ENCODE measurements at places on chromosomes 13 and 19.

DNA sequence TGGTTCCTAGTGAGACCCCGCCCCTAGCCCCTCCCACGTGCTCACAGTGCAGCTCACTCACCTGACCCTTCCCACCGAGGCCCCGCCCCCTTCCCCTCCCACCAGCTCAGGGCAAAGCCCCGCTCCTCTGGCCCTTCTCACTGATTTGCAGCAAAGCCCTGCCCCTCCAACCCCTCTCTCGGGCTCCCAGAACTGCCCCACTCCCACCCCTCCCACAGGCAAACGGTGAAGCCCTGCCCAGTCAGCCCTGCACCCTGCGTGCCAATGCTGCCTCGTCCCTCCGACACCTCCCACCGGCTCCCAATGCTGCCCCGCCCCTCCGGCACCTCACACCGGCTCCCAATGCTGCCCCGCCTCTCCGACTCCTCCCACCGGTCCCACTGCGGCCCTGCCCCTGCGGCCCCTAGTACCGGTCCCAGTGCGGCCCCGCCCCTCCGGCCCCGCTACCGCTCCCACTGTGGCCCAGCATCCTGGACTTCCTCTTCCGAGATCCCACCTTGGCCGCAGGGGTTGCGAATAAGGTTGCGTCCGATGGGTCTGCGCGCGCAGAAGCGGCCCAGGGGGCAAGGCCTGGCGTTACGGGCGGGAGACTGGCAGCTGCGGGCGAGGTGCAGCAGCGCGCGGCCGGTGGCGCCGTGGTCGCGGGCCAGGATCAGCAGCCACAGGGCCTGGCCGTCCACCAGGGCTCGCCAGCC, 834 bp downstream of the FBXO27 start:
- peak; percentile 81 for DNase-seq

- DNase-seq, result no peak
Measured at GRCh38 chr13:111534751-111535522, 214.5 kb downstream of the TEX29 start.

DNA sequence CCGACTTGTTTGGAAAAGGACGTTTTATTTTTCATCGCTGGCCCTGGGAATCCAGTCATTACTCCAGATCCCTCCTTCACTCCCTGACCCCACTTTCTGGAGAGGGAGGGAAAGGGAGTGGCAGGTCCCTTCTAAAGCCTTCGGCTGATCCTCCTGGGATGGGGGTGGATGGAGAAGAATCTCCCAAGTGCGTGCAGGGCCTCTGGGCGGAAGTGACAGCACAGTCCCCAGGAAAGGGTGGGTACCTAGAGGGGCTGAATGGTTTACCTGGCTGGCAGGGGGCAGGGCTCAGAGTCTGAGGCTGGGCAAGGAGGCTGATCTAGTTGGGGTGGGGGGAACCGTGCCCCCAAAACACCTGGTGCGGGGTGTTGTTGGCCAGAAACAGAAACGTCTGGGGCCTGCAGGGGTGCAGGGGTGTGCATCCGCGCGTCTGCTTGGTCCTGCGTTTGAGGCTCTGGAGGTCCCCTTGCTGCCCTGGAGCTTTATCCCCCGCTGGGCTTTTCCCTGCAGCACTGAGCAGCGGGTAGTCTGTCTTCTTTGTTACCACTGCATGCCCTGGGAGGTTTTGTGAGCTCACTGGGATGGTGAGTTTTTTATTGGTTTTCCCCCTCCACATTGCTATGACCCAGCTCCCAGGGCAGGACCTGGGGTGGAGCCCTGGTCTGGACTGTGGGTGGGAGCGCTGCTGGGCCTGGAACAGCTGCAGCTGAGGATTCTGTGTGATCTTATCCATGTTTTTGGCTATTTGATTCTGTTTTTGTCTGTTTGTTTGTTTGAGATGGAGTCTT, 3.0 kb upstream of the ZNF628 start:
- DNase-seq, result no peak

DNA sequence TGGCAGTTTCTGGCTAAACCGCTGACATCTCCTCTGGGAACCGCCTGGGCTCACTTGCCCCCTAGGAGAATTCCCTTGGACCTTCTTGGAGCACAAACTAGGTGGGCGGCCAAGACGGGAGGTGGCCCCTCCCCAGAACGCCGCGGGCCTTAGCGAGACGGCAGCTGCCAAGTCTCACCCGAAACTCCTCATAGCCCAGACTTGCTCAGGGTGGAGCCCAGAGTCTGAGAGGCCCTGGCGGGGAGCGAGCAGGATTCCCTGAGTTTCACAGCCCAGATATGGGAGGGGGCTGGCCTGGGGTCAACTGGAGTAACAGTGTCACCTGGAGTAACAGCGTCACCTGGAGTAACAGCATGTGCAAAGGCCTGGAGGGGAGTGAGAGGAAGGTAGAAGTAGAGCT, 10.1 kb downstream of the TINCR start:
- no peak for DNase-seq

- no peak for DNase-seq
Measured at GRCh38 chr13:35473802-35474201, 2.7 kb downstream of the MAB21L1 start.

- no peak for DNase-seq
Measured at GRCh38 chr13:75308222-75308621, 173.7 kb downstream of the TBC1D4 start.

- peak; percentile 34 for DNase-seq
Measured at GRCh38 chr13:45280751-45281634, 60.0 kb downstream of the TPT1 start.

DNA sequence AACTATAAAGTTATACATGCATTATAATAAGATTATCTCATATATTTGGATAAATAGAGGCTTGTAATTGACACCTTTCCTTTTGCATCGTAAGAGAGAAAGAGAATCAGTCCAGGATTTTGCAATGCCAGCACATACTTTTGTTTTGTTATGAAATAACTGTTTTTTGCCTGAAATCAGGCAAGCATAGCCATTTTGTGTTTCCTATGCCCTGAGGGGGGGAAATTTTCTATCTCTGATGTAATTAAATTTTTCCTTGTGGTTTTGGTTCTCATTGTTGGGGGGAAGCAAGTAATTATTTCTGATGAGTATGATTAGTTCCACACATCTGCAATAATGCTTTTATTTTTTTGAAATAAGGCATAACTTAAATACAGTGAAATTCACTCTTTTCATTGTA, 229.4 kb downstream of the NDFIP2 start:
- DNase-seq, result no peak

DNA sequence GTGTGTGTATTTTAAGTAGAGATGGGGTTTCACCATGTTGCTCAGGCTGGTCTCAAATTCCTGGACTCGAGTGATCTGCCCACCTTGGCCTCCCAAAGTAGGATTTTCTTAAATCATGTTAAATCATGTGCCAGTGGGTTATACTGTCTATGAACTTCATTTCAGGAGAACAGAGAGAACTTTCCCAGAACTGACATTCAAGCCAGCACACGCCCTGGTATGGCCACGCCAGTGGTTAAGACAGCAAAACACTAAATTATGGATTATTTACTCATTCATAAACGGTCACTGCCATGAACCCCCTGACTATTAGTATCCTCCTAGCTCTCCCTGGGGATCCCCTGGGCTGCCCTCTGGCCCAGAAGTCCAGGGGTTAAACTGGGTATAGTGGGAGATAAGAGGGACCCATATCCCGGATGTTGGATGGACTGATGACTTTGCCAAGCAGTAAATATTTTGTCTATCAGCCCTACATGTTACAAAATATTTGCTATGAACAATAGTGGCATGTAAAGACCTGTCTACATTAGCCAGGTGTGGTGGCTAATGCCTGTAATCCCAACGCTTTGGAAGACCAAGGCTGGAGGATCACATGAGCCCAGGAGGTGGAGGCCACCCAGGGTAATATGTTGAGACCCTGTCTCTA, 16.1 kb upstream of the STRN4 start:
- DNase-seq, result no peak

- no peak for DNase-seq
Measured at GRCh38 chr19:34505321-34506025, 23.9 kb downstream of the WTIP start.

DNA sequence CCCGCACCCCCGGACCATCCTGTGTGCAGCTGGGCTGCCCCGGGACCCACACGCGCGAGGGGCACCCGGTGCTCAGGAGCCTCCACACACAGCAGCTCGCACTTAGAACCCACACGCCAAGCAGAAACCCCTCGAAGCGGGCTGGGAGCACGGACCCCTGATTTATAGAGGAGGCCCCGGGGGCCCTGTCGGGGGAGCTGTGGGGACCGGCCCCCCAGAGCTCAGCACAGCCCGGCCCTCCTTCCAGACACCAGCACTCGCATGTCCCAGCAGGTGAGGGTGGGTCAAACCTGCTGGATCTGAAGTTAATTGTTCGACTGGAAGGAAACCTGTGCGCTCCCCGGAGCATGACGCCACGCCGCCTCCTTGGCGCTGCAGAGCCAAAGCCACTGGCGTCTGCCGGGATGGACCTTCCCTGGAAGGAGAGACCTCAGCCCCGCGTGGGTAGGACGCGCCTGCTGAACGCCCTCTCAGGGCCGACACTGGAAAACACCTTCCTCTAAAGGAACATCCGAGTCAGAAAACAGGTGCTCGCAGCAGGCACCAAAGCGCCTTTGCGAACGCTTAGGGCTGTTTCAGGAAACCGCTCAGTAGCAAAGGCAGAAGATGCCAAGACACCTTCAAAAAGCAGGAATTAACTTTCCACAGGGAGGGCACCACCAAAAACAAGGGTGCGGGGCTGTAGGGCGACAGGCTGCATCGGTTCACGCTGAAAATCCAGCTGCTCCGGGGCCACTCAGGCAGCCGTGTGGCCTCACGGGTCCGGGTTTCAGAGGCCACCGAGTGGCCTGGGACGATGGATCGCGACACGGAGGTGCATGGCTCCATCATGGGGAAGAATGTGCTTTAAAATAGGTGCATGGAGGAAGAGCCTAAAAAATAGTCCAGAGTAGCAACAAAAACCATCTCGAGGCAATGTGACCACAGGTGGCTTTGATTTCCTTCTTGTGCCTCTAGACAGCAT, 37.8 kb upstream of the GRTP1 start:
- no peak for DNase-seq

DNA sequence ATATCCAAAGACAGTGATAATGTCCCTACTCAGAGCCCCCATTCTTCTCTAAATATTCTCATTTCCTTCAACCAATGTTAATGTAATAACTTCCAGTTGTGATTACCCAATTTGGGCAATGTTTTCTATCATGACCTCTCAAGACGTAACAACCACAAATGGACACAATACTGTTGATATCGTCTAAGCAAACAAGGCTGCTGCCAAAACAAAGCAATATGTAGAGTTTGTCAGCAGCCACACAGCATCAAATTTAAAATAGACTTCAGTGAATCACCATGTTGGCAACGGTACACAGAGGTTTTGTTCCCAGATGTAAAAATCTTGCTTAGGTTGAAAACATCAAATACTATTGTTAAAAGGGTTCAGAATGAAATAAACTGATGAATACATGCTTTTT, 205.1 kb downstream of the DACH1 start:
- no peak for DNase-seq

DNA sequence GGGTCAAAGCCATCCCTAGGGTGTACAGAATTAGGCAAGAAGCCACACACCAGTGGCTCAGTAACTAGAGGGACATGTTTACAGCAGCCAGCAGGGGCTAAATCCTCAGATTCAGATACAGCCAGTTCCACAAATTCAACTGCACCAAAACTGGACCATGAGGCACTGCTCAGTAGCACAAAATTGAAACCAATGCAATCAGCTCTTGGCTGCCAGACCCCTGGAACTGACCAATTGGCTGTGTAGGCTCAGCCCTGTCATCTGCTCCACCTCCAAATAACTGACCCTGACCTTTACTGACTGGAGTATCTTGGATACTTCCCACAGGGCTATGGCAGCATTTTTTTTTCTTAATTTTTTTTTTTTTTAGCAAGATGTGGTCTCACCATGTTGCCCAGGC, 226.5 kb downstream of the FOXO1 start:
- DNase-seq, result no peak

DNA sequence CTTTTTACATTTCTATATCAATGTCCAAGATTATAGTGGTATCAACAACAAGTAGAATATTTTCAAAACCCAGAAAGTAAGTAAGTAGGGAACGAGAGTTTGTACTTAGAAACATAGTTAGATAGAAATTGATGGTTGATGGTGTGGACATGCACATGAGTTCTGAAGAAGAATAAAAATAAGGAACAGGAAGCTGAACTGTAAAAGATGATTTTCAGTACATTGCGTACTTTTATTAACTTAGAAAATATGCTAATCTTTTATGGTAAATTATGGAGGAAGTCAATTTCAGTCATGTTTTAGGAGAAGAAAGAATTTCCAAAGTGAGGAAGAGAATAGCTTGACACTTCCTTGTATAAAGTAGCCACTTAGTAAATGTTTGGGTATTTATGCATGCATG, 12.3 kb upstream of the GPR18 start:
- no peak for DNase-seq

GRCh38 chr19:27675771-27676170, 1537.2 kb downstream of the UQCRFS1 start:
- DNase-seq, result no peak

DNA sequence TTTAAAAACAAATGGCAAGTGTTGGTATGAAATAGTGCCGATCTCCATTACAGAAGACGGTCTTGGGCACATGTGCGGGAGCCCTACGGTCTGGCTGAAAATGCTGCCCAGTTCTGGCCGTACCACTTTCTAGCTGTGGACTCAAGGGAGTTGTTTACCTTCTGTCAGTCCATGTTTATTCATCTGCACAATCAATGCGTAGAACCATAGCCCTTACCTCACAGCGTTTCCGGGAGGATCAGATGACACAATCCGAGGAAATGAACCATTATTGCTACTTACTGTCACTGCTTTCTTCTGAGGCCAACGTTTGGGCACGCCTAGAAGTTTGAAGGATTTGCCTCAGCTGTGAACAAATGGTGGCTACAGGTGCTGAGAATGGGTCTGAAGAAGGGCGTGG, 31.2 kb downstream of the GADD45B start:
- DNase-seq, result peak; percentile 65

DNA sequence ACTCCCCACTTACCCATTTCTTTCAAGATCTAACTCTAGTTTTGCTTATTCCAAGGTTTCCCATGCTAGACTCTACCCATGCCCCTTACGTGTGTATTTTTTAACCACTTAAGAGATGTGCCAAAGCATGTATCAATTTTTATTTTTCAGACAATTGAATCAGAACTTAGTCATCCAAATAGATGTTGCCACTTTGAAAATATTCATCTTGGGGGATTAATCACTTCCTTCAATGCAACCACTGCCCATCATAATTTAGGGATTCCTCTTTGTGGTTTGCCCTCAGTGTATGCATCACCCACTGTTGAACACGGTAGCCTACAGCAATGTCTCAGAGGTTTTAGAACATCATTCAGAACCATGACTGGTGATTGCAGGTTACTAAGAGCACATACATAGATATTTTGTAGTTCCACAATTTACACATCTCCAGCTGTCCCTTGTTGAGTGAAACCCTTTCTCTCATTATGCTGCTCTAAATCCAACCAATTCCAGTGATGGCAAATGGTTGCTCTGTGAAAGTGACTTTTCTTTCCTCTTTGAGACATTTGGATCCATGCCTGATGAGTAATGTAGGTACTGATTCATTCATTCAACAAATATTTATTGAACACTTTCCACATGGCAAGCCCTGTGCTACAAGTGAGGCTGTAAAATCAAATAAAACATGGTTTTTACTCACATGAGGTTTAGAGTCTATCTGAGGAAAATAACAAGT, 60.6 kb upstream of the SERP2 start:
- DNase-seq, result no peak

GRCh38 chr19:7370546-7370945, 21.8 kb downstream of the ARHGEF18 start:
- DNase-seq, result no peak

GRCh38 chr19:4647676-4648644, 8.6 kb downstream of the TNFAIP8L1 start:
- DNase-seq, result no peak
